ENCODE measurements at places on chromosomes 16 and 17.

DNA sequence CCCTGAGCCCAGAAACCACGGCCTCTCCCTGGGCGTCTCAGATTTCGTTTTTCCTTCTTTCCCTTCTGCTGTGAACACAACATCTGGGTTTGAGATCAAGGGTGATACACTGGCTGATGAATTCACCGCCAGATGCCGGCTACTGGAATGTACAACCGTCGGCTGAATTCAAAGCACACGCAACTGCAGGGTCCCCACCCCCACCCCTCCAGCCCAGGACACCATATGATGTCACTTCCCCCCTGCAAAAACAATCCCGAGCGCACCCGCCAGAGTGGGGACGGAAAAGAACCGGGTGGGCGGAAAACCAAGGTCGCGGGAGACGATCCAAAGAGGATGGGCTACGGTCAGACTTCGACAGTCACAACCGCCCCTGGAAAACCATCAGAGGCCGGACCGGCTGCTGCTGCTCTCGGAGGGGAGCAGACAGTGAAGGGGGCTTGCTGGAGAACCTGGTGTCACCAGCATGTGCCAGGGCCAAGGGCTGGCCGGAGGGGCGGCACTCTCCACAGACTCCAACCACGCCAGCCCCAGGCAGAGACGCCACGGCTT is 23.3 kb downstream of the CEP295NL start:
- peak; percentile 91 for DNase-seq

DNA sequence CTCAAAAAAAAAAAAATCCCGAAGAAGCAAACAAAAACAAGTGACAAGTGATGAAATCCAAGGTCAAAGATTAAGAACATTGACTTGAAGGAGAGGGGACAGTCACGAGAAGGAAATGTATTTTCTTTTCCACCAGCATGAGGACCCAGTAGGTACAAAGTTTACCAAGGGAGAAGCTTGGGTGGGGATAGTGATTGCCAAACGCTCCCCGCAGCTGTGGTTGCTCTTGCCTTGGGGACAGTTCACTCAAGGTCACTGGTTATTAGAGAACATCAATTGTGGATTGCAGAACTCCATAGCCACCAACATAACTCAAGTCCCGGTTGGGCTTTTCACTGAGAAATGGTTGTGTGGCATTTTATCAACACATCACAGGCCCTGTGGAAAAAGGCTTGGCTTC is 27.0 kb downstream of the RSL1D1 start:
- DNase-seq = no peak

DNA sequence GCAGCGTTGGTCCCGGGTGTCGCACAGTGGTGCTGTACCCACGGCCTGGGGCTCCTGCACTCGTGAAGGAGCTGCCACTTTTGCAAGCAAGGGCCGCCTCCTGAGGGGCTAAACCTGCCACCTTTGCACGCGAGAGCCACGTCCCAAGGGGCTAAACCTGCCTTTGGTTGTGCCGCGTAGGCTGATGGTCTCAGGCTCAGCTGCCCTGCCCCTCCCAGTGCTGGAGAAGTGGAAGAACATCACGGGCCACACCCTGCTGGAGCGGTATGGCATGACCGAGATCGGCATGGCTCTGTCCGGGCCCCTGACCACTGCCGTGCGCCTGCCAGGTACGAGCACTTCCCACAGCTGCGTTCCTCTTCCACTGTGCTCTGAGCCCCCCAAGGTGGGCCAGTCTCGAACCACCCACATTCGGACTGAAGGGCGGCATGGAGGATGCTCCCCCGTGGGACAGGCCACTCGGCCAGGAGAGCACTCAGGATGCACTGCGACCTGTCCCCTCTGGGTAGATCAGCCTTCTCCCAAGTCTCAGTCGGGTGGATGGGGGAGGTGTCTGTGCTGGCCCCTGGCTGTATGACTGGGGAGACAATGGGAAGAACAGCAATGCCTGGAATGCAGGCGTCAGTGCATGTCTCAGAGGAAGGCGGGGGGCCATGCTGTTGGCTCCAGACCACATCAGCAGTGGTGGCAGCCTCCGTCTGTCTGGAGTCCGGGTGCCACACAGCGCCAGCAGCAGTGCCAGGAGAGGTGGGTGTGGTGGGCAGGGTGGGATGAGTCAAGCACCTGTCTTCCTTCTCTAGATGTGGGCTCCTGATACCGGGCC is 20.7 kb downstream of the ACSF3 start:
- no peak for DNase-seq

GRCh38 chr16:19919142-19919541 is 34.5 kb upstream of the GPRC5B start:
- DNase-seq = no peak

- no peak for DNase-seq
Measured at GRCh38 chr17:31488264-31488981, 96.9 kb downstream of the RAB11FIP4 start.

DNA sequence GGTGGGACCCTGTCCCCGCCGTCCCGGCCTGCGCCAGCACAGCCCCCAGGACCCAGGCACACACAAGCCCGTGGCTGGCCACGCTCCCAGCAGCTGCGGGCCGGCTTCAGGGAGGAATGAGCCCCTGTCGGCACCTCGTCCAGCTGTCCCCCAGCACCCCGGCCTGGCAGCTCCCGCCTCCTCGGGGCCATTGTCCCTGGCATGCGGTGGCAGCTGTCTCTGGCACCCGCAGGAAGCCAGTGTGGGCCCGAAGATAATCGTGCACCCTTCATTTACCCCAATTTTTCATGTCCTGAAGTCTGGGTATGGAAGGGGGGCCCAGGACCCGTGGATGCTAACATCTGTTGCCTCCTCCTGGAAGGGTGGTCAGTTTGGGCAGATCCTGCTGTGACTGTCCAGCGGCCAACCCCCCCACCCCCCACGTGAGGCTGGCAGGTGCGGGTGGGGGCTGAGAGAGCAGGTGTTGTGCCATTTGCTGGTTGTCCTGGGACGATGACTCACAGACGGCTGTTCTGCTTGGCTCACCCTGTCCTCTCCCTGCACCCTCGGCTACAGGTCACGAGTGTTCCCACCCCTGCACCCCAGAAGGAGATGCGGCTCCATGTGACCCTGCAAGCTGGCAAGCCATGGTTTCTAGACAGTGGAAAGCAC is 4.0 kb upstream of the LMF1 start:
- DNase-seq = no peak

- no peak for DNase-seq
Measured at GRCh38 chr16:72203401-72203800, 31.4 kb upstream of the PMFBP1 start.

DNA sequence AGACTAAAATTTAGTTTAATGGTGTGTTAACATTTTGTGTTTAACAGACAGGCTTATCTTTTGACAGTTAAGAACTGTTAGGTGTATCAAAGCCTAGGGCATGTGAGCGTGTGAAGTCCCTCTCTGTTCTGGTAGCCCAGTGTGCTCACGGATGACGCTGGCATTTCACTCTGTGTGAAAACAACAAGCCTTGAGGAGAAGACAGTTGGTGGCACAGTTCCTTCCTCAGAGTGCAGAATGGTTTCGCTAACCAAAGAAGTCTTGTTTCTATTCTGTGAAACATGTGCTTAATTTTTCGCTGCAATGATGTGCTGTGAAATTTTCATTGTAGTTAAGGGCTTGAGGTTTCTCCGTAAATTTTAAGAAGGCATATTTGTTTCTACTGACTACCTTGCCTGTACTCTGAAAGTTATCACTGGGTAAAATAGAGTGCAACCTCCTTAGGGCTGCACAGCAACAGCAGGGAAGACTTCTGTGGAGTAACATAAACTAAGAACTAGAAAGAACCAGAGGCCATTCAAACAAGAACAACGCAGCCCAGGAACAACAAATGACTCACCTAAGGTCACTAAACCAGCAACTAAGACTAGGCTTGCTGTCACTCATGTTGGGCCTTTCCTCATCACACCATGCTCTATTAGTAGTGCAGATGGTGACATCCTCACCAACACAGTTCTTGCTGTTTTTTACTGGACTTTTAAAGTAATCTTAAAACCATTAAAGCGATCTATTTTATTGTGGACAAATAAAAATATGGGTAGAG is 33.4 kb downstream of the BRD7 start:
- no peak for DNase-seq

Data from fibroblast of the conjunctiva (primary cell).